Stimulated activated CD4-positive, alpha-beta T cell treated with anti-CD3 and anti-CD28 coated beads, Interleukin-15, amount 100 ng/mL, for 1 hour (primary cell): ENCODE measurements at places on chromosomes 16 and 17.

- no peak for DNase-seq
Observed at GRCh38 chr16:53966821-53967571, 263.0 kb downstream of the FTO start.

DNA sequence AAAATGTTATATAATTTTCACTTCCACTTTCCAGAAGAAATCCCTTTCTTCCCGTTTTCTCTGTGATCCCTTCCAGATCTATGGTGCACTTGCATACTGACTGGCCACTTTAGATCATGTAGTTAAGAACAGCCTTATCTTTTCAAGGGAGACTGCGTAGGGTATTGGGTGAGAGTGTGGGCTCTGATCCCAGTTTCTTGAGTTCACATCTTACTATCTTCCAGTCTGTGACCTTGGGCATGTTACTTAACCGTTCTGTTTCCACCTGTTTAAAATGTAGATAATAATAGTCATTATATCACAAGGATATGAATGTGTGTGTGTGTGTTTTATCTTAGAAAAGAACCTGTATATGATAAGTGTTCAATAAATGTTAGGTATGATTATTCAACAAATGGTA is 83.7 kb downstream of the TANGO6 start:
- DNase-seq = no peak

DNA sequence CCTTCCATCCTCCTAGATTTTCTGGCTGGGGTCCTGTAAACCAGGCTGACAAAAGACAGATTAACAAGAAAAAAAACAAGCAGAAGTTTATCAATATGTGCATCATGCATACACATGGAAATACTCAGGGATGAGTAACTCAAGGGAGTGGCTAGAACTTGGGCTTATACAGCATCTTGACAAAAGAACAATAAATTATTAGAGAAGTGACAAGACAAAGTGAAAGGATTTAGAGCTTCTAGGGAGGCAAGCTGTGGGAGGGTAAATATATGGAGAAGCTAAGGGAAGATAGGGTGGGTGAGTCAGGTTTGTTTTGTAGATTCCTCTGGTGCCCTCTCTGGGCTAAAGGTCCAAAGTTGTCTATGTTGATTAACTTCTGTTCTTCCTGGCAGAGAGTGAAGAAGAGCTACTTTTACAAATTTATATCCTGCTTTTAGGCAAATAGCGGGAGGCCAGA is 48.0 kb upstream of the NDRG4 start:
- no peak for DNase-seq

DNA sequence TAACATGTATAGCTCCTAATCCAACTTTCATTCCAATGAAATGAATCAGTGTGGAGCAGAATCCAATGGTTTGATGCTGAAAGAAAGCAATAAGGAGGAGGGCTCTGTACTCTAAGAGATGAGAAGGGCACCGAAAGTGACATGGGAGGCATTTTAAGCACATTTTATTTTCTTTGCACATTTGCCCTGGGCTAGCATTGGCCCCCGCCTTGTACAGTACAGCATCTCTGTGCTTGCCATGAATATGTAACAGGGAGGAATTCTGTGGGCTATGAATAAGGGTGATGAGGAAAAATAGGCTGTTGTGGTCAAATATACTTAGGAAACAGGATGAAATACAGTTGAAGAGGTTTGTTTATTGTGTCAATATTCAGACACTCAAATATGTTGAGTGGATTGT is 45.2 kb upstream of the SHISA6 start:
- no peak for DNase-seq

- DNase-seq = no peak
Observed at GRCh38 chr16:66923866-66924265, 1.5 kb downstream of the RRAD start.

- DNase-seq = no peak
Observed at GRCh38 chr16:55832773-55833691, at the start of gene CES1. Gene CES1 (minus strand): TSS chr16:55833096. CDS start chr16:55833055, 41 bp downstream.

- DNase-seq = no peak
Observed at GRCh38 chr17:49180998-49181635, 29.3 kb downstream of the GNGT2 start.

DNA sequence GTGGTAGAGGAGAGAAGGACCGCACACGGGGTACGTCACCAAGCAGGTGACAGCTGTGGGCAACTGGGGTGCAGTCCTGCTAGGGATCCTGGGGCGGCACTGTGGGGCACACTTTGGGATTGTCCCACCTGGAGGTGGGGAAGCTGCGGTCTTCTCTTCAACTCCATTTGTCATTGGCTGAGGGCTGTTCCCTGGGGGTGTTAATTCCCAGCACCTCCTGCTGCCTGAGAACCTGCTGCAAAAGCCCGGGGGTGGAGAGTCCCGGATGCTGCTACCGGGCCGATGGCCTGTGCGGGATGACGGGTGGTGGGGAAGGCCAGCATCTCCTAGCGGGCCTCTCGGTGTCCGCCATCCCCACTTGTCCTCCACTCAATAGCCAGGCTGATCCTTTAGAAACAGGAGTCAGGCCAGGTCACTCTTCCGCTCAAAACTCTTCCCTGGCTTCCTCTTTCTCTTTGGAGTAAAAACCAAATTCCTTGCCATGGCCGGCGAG is 100.2 kb downstream of the CYLD start:
- no peak for DNase-seq

DNA sequence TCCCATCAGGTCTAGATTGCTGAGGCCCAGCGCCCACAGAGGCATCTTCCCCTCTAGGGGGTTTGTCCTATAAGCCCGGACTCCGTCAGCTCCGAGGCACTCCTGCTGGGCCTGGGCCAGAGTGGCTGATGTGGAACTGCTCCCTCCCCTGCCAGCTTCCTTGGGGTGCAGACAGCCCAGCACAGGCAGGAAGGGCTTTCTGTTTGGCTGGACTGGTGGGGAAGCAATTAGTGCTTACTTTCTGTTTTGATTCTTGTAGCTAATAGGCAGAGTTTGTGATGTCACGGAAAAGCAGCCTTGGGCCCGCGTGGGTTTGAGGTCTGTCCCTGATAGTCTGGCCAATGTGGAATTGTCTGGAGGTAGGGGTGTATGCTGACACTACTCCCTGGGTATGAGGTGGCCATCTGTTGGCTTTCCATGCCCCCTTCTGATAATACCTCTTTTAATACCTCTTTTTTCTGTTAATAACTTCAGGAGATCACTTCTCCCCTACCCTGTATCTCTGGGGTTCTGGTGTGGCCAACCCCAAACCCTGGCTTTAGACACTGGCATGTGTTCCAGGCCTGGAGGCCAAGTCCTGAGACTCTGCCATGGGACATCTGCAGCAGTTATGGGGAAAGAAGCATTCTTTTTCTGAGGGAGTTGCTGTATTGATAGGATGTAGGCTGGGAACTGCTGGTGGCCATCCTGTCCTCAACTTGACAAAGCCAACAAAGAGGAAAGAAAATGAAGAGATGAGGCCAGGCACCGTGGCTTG is 190.9 kb downstream of the RAB11FIP4 start:
- DNase-seq = no peak

- no peak for DNase-seq
Observed at GRCh38 chr17:32258383-32259140, 7.1 kb upstream of the RHBDL3 start.

GRCh38 chr17:18248300-18248731 is 10.2 kb downstream of the FLII start:
- DNase-seq = peak; percentile 25

- DNase-seq = no peak
Observed at GRCh38 chr16:85441189-85441889, 171.8 kb upstream of the GSE1 start.

- DNase-seq = no peak
Observed at GRCh38 chr17:41199421-41200078, 9.9 kb downstream of the KRTAP9-1 start.

DNA sequence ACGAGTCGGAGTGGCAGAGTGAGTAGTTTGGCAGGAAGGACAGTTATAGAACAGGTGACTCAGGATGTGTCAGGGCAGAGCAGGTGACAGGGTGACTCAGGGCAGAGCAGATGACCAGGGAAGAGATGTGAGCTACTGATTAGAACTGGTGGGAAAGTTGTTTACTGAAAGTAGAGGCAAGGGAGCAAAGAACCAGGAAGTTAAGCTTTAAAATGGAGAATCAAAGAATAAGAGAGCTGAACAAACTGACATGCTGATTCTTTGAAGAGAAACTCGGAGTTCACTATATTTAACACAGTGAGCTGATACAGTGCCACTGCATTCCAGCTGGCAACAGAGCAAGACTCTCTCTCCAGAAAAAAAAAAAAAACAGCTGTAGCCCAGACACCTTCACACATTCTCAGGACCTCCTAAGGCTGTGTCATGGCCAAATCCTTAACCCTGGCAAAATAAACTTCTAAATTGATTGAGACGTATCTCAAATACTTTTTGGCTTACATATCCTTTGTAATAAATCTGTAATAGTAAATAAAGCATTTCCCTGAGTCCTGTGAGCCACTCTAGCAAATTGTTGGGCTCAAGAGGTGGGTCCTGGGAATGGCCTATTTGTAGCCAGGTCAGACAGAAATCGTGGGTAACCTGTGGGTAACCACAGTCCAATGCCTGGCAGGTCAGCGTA is 12.3 kb upstream of the UBE2I start:
- DNase-seq = no peak

- DNase-seq = no peak
Observed at GRCh38 chr16:78984324-78984723, 616.2 kb downstream of the MAF start.

GRCh38 chr16:59909262-59909661 is 1175.1 kb upstream of the GOT2 start:
- no peak for DNase-seq

GRCh38 chr16:20875355-20875650 is 24.9 kb downstream of the DCUN1D3 start:
- no peak for DNase-seq

GRCh38 chr17:68353111-68353521 is 61.8 kb downstream of the ARSG start:
- no peak for DNase-seq

GRCh38 chr16:25051406-25052150 is 36.4 kb upstream of the ARHGAP17 start:
- DNase-seq = no peak
